Astrocyte (in vitro differentiated cells and primary cell): ENCODE measurements at places on chromosomes 2 and 18. TPM values are rescaled to one million over a fixed set of nuclear protein-coding genes. Genes with fewer than 3 reads are reported as not detected.

INPP5D gene
- total RNA-seq = 8.9 and 14.7 TPM in 2 replicates

STEAP3 gene
- 38.8 and 43.1 TPM in 2 replicates for total RNA-seq

RTP5 gene
- total RNA-seq = not detected in 2 replicates

GRCh38 chr18:2410688-2411087 is 160.6 kb downstream of the METTL4 start:
- H3K27ac ChIP-seq = peak overlapping the region; percentile 65
- no peaks in the 10 kb centered on the region for H3K36me3 ChIP-seq
- DNase-seq = peak; percentile 67

DNA sequence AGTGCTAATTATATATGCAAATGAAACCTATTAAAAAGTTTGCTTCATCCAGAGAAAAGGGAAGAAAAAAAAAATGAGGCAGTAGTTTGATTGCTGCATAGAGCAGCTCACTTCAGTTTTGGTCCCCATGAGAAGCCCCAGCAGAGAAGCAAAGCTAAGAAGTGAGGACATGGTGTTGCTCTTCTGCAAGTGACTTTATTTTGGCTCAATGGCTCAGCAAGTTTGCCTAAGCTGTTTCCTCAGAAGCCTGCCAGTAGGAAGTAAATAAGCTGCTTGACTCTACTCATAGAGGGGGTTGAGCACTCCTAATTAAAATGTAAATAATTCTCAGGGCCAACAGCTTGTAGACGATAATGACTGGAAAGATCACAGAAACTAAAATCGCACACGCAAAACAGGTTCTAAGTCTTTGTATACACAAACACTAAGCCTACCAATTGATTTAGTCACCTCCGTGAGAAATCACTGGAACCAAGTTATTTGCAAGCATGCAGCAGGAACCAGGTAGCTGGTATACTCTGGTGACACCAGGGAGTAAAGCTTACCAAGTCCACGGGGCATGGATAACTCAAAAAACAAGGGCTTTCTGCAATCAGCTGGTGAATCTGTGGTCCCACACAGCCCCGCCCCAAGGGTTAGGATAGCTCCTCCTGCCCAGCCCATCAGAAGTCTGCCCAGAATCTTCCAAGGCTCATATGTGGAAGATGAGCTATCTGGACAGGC is 39.7 kb upstream of the NABP1 start:
- peak overlapping the region; percentile 2 for H3K4me3 ChIP-seq
- H3K27ac ChIP-seq = peak overlapping the region; percentile 97
- DNase-seq = no peak
- no peaks in the 10 kb centered on the region for H3K36me3 ChIP-seq

GRCh38 chr2:223148516-223148915 is 96.5 kb downstream of the KCNE4 start:
- no peak overlapping the region for H3K27ac ChIP-seq
- H3K4me3 ChIP-seq = no peak overlapping the region
- H3K4me1 ChIP-seq = no peaks in the 10 kb centered on the region

DNA sequence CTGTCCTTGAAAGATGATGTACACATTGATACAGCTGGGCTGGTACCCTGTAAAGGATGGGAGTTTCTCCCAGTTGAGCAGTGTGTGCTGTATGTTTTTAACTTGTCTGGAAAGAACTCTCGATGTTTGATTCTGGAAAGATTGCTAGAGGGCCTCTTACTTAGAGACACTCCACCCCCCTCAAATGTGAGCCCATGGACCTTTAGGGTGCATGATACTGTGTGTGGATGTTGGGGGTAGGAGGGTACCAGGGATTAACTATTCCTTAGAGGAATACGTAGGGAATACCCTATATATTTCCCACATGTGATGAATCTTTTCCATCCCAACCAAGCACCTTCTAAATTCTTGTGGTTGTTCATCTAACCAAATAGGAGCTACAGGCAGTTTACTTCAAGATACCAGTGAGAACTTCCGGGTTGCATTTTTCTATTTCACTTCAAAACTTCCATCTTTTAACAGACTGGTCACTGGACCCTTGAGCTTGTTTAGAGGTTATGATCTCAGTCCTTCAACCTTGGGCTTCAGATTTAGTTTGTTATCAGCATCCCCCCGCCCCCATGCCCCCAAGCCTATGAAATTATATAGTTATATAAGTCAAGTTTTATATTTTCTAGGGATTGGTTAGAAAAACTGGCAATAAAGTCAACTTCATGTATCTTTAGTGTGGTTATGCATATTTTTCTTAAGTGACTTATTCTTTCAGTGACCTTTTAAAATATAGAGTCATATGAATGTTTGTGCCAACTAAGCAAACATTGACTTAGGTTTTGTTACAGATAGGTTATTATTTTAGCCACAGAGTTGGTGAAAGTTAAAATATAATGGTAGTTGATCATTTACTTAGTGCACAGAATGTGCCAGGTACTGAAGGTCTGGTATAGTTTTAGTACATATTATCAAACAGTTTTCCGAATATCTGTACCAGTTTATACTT is 18.2 kb downstream of the AFTPH start:
- no peak overlapping the region for H3K4me3 ChIP-seq
- peaks cover 3% of the 10 kb centered on the region for H3K4me1 ChIP-seq
- H3K36me3 ChIP-seq = no peaks in the 10 kb centered on the region
- no peak for DNase-seq

KCNG3 gene
- total RNA-seq = 0.14 and 0.20 TPM in 2 replicates

GRCh38 chr2:132825601-132826000 is 155.6 kb upstream of the LYPD1 start:
- peaks cover 5% of the 10 kb centered on the region for H3K4me1 ChIP-seq
- H3K36me3 ChIP-seq = no peaks in the 10 kb centered on the region
- no peak for DNase-seq
- H3K27ac ChIP-seq = no peak overlapping the region

- no peak for DNase-seq
- H3K4me1 ChIP-seq = no peaks in the 10 kb centered on the region
- no peaks in the 10 kb centered on the region for H3K36me3 ChIP-seq
- H3K4me3 ChIP-seq = no peak overlapping the region
- H3K27me3 ChIP-seq = no peaks in the 10 kb centered on the region
These were observed 33.6 kb downstream of the MC4R start for GRCh38 chr18:60339018-60339417.

DNA sequence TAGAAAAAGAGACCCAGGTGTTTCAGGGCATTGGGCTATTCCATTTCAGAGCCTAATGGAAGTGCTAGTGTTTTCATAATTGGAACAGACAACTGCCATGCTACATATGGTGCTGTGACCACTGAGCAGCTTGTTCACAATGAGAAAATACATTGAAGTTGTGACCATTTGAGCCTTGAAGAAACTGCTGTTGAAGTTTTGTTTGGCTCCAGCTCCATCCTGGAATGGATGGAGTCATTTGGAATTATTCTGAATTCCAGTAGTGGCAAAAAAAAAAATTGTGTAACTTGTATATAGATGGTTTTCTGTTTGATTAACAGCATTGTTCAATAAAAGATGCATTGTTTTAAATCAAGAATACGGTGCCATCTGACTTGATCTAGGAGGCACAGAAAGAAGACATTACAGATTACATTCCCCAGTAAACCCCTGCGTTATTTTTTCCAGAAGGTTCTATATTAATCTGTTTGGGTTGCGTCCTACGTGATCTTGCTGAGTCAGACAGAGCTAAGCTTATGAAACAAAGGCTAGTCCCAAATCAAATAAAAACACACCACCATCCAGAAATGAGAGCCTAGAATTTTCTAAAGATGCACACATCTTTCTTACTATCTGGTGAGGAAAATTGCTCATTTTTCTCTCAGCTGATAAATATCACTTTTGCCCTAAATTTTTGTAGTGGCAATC is 19.2 kb downstream of the FMNL2 start:
- no peak overlapping the region for H3K4me3 ChIP-seq
- H3K36me3 ChIP-seq = no peaks in the 10 kb centered on the region
- H3K27ac ChIP-seq = no peak overlapping the region
- no peak for DNase-seq

DNA sequence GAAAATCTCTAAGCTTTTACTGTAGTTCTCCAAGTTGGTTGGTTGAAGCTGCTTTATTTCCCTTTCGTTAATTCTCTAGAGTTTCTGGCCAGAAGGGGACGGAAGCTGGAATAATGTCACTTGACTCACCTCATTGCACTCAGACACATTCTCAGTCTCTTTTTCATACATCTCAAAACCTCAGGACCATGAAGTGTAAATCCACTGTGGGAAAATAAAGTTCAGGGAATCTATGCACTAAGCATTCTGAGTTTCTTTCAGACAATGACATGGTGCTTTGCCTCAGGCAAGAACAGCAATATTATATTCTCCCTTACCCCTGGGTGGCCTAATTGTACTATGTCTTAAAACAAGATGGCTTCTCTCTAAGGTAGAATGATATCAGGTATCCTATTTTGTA is 167.8 kb downstream of the PRPF40A start:
- no peaks in the 10 kb centered on the region for H3K36me3 ChIP-seq
- peak; percentile 87 for DNase-seq
- H3K27ac ChIP-seq = peak overlapping the region; percentile 84
- H3K27me3 ChIP-seq = no peaks in the 10 kb centered on the region

GRCh38 chr2:71000780-71001591 is 6.3 kb upstream of the TEX261 start:
- H3K4me1 ChIP-seq = no peaks in the 10 kb centered on the region
- peak; percentile 22 for DNase-seq
- H3K27me3 ChIP-seq = no peaks in the 10 kb centered on the region
- H3K4me3 ChIP-seq = peak overlapping the region; percentile 29

- H3K36me3 ChIP-seq = no peaks in the 10 kb centered on the region
- no peaks in the 10 kb centered on the region for H3K4me1 ChIP-seq
- no peak for DNase-seq
- no peak overlapping the region for H3K27ac ChIP-seq
These were observed 51.4 kb downstream of the FAM178B start for GRCh38 chr2:96934831-96935540.

SERPINB12 gene
- not detected in 2 replicates for total RNA-seq

IL37 gene
- not detected in 2 replicates for total RNA-seq

DNA sequence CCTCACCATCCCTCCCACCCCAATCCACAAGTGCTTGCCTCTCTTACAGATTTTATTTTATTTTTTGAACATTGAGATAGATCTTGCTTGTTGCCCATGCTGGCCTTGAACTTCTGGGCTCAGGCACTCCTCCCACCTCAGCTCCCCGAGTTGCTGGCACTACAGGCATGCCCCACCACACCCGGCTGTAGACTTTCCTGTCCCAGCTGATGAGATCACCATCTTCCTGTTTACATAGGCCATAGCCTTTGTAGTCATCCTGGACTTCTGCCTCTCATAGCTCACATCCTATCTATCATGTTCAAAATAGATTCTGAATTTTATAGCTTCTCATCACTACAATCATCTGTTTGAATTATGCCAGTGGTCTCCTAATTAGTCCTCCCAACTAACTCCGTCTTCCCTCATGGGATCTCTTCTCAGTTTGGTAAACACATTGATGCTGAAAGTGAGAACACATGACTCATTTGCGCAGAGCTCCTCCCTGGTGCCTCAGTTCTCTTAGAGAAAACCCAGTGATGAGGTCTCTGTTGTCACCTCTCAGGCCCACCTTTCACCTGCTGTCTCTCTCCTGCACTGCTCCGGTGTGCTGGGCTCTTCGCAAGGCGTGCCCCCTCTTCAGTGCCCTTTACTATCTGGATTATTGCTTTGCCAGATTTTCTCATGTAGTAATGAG is 243.0 kb downstream of the ZNF407 start:
- H3K27ac ChIP-seq = no peak overlapping the region
- DNase-seq = peak; percentile 43
- H3K27me3 ChIP-seq = no peaks in the 10 kb centered on the region
- no peaks in the 10 kb centered on the region for H3K36me3 ChIP-seq

DNA sequence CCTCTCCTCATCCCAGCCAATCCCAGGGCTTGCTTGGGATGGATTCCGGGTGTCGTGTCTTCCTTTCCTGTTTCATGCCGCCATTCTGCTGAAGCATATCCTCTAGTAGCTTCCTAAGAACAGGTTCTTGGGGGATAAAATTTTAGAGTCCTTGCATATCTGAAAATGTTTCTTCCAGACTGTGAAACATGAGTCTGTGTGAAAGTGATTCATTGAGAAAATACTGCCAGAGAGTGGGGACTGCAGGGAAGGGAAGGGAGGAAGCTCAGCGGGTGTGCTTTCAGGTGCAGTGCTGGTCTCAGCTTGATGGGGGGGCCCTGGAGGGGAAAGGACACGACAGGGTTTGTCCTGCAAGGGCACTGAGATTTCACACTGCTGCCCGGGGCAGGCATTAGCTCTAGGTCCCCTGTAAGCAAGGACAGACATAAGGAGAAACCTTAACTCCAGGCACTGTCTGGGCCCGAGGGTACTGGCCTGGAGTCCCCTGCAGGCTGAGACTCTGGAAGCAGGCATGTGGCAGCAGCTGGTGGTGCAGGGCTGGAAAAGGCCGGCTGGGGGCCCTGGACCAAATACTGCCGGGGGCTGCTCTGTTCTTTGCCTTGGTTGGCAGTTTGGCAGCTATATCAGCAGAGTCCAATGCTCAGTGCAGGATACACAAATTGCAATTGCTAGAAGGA is 97.6 kb upstream of the HS6ST1 start:
- no peak for DNase-seq
- no peaks in the 10 kb centered on the region for H3K27me3 ChIP-seq
- no peak overlapping the region for H3K4me3 ChIP-seq
- H3K27ac ChIP-seq = no peak overlapping the region
- no peaks in the 10 kb centered on the region for H3K36me3 ChIP-seq

GRCh38 chr18:76708071-76708721 is 114.2 kb upstream of the ZNF236 start:
- no peak overlapping the region for H3K27ac ChIP-seq
- peaks cover under 1% of the 10 kb centered on the region for H3K27me3 ChIP-seq
- no peak overlapping the region for H3K4me3 ChIP-seq
- DNase-seq = no peak
- no peaks in the 10 kb centered on the region for H3K36me3 ChIP-seq
- H3K4me1 ChIP-seq = no peaks in the 10 kb centered on the region

FAM228A gene
- total RNA-seq = not detected in 2 replicates

GRCh38 chr18:42005782-42006181 is 50.7 kb downstream of the PIK3C3 start:
- DNase-seq = no peak
- H3K27me3 ChIP-seq = no peaks in the 10 kb centered on the region
- no peak overlapping the region for H3K4me3 ChIP-seq
- H3K4me1 ChIP-seq = no peaks in the 10 kb centered on the region
- H3K36me3 ChIP-seq = peaks cover 20% of the 10 kb centered on the region
- no peak overlapping the region for H3K27ac ChIP-seq

DNA sequence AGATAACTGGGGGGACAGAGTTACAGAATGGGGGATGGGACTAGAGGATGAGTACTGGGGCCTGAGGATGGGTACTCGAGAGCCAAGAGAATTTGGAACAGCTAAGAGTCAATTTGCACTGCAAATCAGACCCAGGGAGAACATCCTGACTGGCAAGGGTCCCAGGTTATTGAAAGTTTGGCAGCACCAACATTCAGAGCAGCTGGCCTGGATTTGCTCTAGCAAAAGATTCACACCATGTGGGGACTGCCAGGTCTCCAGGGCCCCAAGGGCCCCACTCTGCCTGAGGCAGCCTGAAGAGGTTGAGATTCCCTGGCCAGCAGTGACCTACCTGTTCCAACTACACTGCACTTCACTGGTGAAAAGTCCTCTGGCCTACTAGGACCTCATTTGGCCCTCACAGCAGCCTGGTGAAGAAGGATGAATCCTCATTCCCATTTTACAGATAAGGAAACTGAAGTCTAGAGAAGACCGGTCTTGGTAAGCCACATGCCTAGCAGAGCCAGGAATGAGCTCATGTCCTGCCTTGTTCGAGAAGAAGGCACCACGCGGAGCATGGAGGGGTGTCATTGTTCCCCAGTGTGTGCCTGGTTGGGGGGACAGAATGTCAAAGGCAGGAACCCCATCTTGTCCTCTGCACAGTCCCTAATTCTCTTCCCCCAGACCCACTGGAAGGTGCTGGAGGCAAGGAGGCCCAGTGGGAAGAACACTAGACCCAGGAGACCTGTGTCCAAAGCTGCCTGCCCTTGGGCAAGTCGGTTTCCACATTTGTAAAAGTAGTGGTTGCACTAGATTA is 258.6 kb downstream of the TNS1 start:
- no peak for DNase-seq
- H3K4me3 ChIP-seq = no peak overlapping the region
- no peak overlapping the region for H3K27ac ChIP-seq
- no peaks in the 10 kb centered on the region for H3K27me3 ChIP-seq

PAPOLG gene
- total RNA-seq = 12.5 and 14.8 TPM in 2 replicates
